ENCODE measurements at places on chromosomes 13 and 19.
A peak's percentile ranks its signal among the peaks of the same experiment; 100 is the strongest.

DNA sequence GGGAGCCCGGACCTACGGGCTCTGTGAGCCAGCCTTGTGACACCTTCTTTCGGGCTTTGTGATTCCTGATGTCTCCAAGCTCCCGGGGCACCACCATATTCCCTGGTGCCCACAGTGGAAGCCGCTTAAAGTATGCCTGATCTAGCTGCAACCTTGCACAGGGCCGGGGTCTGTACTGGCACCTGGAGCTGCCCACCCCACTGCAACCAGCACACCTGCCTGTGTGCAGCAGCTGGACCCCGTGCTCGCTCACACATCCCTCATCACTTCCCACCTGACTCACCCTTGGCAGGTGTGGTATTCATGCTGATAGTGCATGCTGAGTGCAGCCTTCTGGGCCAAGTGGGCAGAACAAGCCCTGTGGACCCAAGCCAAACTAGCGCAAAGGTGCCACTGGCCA, 1981.1 kb upstream of the PCDH20 start:
- no peak for DNase-seq

DNA sequence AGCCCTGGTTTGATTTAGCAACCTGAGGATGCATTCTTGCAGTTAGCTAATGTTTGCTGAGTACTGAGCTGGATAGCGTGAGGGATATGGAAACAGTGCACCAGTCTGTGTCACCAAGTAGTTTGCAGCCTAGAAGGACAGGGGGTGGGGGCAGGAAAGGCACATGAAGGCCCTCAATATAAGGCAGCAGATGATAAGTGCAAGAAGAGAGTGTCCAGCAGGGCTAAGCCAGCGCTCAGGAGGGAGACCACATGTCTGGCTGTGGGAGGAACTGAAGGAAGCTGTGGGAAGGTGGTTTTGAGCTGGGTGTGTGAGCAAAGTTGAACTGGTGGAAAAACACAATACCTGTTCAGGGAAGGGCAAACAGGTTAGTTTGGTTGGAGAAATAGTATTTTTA, 1.7 kb downstream of the CXCL17 start:
- DNase-seq, result no peak

GRCh38 chr13:25887962-25888655, 163.7 kb downstream of the SHISA2 start:
- peak; percentile 38 for DNase-seq

DNA sequence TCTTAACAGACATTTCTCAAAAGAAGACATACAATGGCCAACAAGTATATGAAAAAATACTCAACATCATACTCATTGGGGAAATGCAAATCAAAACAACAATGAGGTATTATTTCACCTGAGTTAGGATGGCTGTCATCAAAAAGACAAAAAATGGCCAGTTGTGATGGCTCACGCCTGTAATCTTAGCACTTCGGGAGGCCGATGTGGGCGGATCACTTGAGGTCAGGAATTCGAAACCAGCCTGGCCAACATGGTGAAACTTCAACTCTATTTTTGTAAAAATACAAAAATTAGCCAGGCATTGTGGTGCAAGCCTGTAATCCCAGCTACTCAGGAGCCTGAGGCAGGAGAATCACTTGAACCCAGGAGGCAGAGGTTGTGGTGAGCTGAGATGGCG, 22.0 kb downstream of the CEACAM16 start:
- DNase-seq, result no peak

DNA sequence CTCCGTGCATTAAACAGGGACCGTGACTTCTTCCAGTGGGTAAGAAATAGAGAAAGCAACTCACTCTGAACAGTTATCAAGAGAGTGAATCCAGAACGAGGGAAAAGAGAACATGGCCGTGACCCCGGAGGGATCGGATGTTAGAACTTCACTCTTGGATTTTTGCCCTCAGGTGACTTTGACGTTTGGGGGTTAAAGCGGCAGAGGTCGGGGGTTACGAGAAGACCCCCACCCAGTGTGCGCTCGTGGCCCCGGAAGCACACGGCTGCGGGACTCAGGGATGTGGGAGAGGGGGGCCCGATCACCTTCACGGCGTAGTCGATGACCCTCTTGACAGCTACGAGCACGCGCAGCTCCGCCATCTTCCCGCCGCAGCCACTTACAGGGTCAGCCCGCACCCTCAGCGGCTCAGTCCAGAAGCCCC, at the start of gene ETFB:
Gene ETFB (minus strand): TSS at position 424 of the 424 bp plus-strand sequence. CDS start 62 bp downstream, at position 362.
- DNase-seq, result no peak

DNA sequence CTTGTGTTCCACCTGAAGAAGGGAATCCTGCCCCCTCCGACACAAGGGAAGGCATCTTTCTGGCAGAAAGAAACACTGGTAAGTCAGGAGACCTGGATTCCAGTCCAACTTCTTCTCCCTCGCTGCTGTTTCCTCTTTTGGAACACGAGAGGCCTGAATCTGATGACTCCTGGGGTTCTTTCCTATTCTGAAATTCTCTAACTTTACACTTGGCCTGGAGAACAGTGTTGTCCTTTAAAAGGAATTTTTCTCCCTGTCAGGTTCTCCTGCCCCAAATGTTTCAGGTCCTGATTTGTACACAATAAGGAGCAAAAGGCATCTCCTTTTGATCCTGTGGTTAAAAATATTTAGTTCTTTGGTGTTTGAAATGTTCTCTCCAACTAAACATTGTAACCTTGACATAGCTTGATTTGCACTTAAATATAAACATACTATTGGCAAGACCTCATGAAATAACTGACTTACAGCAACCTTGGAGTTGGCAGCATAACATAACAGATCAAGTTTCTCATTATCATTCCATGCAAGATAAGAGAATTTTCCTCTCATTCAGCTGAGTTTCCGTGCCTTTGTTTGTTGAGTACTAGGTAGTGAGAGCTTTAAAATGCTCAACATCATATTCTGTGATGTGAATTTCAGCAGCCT, 244.8 kb downstream of the COG6 start:
- no peak for DNase-seq

DNA sequence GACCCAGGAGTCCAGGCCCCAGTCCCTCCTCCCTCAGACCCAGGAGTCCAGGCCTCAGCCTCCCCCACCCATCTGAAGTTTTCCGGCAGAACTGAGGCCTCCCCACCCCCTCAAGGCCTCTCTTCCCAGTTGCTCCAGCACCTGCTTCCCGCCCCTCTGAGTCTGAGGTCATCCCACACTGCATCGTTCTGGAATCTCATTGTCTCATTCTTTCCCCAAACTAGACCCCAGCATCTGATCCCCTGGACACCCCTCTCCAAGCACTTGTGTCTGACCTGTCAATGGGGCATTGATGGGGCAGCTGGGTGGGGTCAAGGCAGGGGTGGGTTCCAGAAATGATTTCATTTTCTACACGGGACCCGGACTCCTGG, 793 bp upstream of the SBK2 start:
- no peak for DNase-seq
